NCI-H69 (cell line): ENCODE measurements at places on chromosomes 5 and 9.

GRCh38 chr5:90792725-90793124 lies 234.1 kb downstream of the ADGRV1 start:
- no peak for DNase-seq

DNA sequence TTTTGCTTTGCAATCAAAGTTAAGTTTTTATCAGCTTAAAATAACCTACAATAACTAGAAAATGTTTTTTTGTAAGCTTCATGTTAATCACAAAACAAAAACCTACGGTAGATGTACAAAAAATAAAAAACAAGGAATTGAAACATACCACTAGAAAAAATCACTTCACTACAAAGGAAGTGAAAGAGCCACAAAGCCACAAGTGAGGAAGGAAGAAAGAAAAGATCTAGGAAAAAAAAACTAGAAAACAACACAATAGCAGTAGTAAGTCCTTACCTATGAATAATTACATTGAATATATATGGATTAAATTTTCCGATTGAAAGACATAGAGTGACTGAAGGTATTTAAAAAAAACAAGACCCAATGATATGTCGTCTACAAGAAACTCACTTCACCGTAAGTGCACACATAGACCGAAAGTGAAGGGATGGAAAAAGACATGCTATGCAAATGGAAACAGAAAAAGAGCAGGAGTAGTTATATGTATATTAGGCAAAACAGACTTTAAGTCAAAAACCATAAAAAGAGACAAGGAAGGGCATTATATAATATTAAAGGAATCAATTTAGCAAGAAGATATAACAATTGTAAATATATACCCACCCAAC lies 13.4 kb upstream of the ZDHHC21 start:
- no peak for DNase-seq

DNA sequence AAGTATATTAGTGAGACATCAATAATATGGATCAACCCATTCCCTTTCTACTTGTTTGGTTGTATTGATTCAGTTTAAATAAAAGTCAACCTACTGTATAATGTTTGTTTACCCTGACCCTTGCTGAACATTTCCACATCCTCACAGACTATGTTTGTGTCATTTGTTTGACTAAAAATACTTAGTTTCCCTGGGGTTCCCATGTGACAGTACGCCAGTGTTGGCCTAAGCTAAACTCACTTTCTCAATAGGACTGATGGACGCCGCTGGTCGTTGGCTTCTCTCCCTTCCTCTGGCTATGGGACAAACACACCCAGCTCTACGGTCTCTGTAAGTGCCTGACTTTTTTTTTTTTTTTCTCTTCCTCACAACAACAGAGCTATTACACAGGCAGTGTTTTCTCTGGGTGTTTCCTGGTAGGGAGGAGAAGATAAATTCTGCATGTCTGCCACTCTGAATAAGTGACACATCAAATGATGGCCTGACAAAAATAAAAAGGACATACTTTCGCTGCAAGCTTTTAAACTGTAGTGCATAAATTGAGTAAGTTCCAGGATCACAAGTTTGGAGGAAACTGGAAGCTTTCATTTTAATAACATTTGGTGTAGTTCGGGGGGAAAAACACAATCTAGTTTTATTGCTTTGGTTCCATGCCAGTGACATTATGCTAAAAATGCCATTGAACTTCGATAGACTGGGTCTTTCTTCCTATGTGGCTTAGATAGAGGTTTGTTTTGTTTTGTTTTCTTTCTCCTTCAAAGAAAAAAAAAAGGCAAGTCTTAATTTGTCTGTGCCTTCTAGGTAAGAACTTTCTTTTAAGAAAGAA lies 101.0 kb downstream of the CD180 start:
- peak; percentile 81 for DNase-seq

GRCh38 chr5:38755181-38755580 lies 90.6 kb upstream of the OSMR start:
- no peak for DNase-seq

DNA sequence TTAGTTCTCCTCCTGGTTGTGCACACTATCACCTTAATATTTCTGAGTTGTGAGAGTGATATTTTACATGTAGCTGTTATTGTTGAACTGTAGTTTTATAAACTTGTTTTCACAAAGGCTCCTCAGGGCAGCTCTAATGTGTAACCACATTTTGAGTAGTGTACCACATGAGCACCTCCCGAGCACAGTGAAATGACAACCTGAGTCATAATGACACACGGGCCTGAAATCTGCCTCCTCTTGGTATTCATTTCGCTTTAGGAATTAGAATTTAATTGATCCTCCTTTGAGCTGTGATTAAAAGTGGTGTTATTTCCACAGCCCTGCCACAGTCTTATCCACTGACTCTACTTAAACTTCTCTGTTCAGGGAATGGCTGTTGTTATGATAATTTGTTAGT lies 7.9 kb downstream of the MTRR start:
- no peak for DNase-seq

DNA sequence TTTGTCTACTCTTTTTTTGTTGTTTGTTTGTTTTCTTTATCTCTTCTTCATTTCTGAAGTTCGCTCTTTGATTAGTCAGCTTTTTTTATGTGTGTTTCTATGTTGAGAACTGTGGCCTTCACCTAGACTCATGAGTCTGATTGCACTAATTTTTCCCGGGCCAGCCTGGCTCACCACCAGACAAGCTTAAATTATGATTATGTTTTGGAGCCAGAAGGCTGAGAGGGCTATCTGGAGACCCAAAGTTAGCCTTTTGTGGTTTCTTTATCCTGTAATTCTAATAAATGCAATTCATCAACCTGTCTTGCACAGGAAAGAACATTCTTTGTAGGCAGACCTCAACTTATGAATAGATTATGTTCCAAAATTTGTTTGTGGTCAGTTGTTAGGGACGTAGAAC lies 20.8 kb upstream of the ACTBL2 start:
- no peak for DNase-seq

DNA sequence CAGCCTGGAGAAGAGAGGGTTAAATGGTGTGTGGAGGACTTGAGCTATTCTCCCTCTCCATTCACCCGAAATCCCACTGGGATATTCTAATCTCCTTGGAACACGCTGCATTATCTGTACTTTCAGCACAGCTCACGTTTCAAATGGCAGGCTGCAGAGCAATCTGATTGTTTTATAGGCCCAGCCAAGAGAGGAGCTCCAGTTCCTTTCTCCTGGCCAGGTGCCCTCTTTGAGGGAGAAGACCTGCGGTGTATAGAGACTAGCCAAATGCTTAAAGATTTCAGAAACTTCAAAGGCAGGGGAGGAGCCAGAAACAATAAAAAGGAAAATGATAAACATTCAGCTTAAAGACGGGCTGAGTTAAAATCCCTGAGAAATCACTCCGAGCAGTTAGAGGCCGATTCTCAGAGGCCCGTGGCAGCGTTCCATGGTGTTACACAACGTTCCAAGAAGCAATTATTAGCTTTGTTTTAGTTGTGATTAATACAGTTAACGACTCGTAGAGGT lies 564.0 kb upstream of the KLF4 start:
- peak; percentile 70 for DNase-seq

DNA sequence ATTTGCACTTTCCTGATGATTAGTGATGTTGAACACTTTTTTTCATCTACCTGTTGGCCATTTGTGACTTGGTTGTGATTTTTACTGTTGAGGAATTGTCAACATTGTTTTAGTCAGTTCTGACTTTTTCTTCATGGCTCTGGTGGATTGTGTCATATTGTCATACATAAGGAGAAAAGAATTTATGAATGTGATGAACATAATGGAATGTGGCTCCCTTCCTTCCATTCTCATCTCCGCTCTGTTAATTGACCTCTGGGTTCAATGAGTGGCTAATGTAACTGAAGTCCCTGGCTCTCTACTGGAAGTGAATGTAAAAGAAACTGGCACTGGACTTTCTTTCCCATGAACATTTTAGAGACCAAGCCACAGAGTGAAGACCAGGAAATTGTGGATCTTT lies 49.2 kb downstream of the KIAA1958 start:
- DNase-seq = no peak

DNA sequence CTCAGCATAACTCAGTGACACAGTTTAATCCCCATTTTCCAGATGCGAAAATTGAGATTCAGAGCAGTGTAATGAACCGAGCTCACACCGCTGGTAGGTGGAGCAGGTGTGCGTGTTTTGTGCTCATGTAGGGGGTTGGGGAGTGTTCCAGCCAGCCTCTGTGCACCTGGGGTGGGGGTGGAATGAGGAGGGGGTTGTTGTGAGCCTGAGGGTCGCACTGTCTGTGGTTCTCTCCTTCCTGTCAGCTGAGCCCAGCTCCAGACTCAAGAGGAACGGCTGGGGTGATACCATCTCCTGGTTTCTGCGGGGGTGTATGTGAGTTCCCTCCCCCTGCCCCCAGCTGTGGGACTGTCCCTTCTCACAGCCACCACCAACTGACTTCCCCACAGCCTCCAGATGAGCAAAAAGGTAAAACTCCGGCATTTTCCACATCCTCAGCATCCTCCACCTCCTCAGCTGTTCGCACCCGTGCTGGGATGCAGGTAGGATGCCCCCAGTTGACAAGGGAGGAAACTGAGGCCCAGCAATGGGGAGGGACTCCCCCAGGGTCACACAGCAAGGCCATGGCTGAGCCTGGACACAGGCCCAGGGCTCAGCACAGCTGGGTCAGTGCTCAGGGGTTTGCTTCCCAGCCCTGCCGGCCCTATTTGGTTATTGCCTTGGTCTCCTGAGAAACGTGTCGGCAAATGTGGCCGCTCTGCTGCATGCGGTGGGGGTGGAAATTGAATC lies 2.1 kb downstream of the SH2D3C start:
- DNase-seq = peak; percentile 64

DNA sequence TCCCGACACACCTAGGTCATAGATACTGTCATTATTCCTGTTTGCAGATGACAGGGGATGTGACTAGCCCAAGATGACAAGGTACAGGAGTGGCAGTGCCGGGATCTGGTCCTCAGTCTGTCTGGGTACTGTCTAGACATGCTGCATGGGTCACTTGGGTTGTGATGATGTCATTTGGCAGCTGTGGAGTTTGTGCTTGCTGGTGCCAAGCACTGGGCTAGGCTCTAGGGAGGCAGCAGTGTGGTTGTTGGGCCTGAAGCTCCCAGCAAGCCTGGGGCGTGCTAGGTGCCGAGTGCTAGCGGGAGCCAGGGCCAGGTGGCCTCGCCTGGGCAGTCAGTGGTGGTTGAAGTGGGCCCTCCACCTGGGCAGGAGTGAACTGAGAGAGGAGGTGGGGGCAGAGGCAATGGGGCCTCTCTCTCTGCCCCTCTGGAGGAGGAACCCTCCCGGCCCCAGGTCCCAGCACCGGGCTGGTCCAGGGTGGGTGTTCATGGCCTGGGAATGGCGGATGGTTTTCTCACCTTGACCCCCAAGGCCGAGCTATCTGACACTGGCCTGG lies 8.8 kb upstream of the ASB6 start:
- DNase-seq = no peak

DNA sequence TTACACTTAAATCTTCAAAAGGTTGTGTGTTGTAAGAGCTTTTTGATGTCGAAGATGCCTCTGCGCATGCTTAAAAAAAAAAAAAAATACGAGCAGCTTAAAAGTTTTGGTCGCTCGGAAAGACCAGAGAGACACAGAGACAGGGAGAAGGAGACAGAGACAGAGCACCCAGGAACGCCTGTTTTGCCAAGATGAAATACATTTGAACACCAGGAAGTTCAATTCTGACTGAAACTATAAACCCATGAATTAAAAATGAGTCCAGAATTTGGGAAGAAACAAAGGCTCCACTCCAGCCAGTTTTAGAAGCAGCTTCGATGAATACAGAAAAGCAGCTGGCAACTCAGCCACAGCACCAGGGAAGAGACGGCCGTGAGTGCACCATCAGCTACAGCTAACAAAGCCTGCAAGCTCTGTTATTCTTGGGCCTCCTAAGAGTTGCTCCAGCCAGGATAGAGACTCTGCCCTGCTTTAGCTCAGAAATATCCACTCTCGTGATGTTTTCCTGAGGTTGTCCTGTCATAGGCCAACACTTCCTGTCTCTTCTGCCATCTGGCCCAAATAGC lies 2.5 kb upstream of the ZNF474 start:
- peak; percentile 12 for DNase-seq

DNA sequence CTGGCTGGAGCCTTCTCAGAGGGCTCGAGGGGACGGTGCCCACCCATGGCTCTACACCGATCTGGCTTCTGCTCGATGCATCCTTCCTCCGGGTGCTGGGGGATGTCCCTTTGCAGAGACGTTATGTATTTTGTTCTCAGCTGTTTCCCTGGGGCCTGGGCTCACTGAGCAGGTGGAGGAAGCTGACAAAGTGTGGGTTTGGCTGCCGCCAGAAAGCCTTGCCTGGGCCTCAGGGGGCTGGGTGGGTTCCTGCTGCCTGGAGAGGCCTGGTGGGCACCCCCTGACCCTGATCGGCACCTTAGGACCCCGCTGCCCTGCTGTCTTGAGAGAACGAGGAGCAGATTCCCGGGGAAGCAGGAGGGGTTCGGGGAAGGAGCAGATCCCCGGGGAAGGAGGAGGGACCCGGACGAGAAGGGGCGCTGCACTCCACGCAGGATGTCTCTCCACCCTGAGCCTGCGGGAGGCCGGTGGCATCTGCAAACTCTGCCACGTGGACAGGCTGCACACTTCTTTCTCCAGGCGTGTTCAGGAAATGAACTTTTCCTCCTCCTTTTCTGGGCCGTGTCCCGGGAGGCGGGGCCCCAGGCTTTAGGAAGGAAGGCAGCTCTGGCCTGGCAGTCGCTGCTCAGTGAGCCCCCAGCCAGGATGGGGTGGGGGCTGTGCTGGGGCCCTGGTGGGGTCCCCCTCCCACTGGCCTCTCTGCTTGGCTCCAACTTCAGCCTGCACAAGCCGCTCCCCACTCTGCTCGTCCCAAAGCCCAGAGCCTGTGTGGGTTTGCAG lies 148.9 kb downstream of the RXRA start:
- no peak for DNase-seq

DNA sequence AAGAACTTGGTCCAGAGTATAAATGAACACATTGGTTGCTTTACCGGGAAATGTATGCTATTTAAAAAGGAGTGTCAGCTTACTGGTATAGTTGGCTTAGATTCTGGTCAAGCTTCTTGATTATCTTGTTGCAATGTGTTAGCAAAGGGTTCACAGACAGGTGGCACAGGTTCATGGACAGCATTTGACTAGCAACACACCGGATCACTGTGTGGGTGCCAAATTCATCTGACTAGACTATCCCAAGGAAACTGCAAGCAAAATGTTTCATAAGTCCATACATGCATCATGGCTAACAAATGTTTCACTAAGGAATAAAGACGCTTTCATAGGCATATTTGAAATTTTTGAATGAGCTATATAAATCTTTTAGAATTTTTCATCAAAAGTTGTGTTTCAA lies 274.1 kb downstream of the PLK2 start:
- no peak for DNase-seq

GRCh38 chr5:111422747-111423720 lies 89.3 kb downstream of the STARD4 start:
- peak; percentile 89 for DNase-seq

GRCh38 chr5:79842991-79843390 lies 148.1 kb downstream of the MTX3 start:
- DNase-seq = peak; percentile 66

DNA sequence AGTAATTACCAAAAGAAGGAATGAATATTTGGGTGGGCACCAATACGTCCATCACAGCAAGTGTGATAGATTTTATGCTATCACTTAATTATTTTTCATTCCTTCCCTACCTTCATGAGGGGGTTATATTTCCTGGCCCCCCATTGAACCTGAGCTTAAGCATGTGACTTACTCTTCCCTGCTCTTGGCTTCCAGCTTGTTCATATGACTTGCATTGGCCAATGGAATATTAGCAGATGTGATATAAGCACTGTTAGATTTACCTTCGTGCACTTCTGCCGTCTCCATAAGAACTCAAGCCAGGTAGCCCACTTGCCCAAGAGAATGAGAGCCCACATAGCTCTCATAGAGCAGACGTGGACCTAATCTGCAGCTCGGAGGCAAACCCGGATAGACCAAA lies 99.1 kb upstream of the SMARCA2 start:
- DNase-seq = no peak

- peak; percentile 47 for DNase-seq
Measured at GRCh38 chr9:123685489-123686083, 244.3 kb downstream of the DENND1A start.

- DNase-seq = no peak
Measured at GRCh38 chr9:86573886-86574285, 219.7 kb upstream of the TUT7 start.
